ENCODE measurements at places on chromosomes 3 and 15. TPM values are rescaled to one million over a fixed set of nuclear protein-coding genes. Genes with fewer than 3 reads are reported as not detected.

The CADPS gene
- total RNA-seq, result 1.1 TPM

The SERINC4 gene
- total RNA-seq, result not detected

The TIMP4 gene
- total RNA-seq, result 6.9 TPM

The PPM1L gene
- total RNA-seq, result 13.5 TPM

The FRG2C gene
- total RNA-seq, result not detected

The TRH gene
- not detected for total RNA-seq

The ACAN gene
- 0.06 TPM for total RNA-seq

The EXD1 gene
- total RNA-seq, result not detected

The TPRG1 gene
- total RNA-seq, result 22.3 TPM

The SST gene
- total RNA-seq, result not detected

The MAGEF1 gene
- total RNA-seq, result 30.3 TPM

The CYP1A2 gene
- 0.32 TPM for total RNA-seq

DNA sequence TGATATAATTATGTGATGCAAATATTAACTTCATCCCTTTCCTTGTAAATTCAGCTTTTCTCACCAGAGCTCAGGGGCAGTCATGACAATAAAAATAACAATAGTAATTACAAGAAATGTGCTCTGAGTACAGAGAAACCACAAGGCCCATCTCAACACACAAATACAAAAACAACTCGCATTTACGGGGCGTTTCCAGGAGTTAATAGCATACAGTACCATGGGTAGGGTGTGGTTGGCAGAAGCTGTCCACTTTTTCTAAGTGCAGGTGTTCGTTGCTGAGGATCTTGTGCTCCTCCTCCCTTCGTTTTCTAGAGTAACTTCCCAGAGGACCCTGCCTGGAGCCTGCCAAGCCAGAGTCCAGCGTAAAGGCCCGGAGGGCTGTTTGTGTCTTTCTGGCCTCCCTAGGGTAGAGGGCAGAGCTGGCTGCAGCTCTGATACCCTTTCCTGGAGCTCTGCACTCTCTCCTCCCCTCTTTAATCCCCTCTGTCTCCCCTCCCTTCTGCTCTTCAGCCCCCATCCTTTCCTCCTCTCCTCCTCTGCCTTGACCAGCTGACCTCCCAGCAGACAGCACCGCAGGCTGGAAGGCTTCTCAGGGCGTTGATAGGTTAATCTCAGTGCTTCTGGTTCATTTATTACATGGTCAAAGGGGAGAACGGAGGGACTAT is 11.4 kb downstream of the SEMA3G start:
- peaks cover 22% of the 10 kb centered on the region for H3K4me1 ChIP-seq
- H3K27me3 ChIP-seq, result no peaks in the 10 kb centered on the region
- peak; percentile 23 for DNase-seq
- H3K4me3 ChIP-seq, result no peak overlapping the region

GRCh38 chr3:74537164-74537563 is 77.3 kb downstream of the CNTN3 start:
- no peaks in the 10 kb centered on the region for H3K36me3 ChIP-seq
- no peaks in the 10 kb centered on the region for H3K27me3 ChIP-seq
- no peak overlapping the region for H3K4me3 ChIP-seq
- no peak overlapping the region for H3K27ac ChIP-seq
- DNase-seq, result no peak
- H3K4me1 ChIP-seq, result no peaks in the 10 kb centered on the region

GRCh38 chr15:69573815-69574475 is 121.3 kb downstream of the RPLP1 start:
- no peaks in the 10 kb centered on the region for H3K36me3 ChIP-seq
- H3K27ac ChIP-seq, result no peak overlapping the region
- no peak for DNase-seq
- H3K4me3 ChIP-seq, result no peak overlapping the region
- H3K4me1 ChIP-seq, result peaks cover 1% of the 10 kb centered on the region

DNA sequence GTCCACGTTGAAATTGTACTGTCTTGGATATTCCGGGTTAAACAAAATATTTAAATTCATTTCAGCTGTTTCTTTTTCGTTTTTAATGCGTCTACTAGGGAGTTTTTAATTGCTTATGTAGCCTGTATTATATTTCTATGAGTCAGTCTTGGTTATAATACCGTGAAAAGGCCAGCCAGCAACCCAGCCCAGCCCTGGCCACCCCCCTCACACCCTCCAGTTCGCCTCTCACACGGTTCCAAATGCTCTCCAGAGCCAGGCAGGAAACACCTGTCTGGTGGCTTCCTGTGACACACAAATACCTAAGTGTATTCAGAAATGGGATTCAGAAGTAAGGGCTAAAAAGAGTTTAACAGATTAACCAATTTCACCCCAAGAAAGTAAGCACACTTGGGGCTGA is 4.4 kb downstream of the SH3BP5 start:
- peak overlapping the region; percentile 48 for H3K27ac ChIP-seq
- peaks cover 49% of the 10 kb centered on the region for H3K4me1 ChIP-seq
- H3K36me3 ChIP-seq, result peaks cover 11% of the 10 kb centered on the region
- DNase-seq, result no peak
- H3K4me3 ChIP-seq, result peak overlapping the region; percentile 0

- no peak overlapping the region for H3K27ac ChIP-seq
- no peak overlapping the region for H3K4me3 ChIP-seq
- DNase-seq, result no peak
These were observed 6.4 kb upstream of the ITGB5 start for GRCh38 chr3:124893526-124893925.

- H3K4me3 ChIP-seq, result no peak overlapping the region
- H3K4me1 ChIP-seq, result no peaks in the 10 kb centered on the region
- no peak overlapping the region for H3K27ac ChIP-seq
- no peaks in the 10 kb centered on the region for H3K27me3 ChIP-seq
- no peak for DNase-seq
These were observed 391.5 kb downstream of the RAP2B start for GRCh38 chr3:153553605-153553945.

- H3K27me3 ChIP-seq, result no peaks in the 10 kb centered on the region
- no peaks in the 10 kb centered on the region for H3K4me1 ChIP-seq
- H3K27ac ChIP-seq, result no peak overlapping the region
- no peaks in the 10 kb centered on the region for H3K36me3 ChIP-seq
- DNase-seq, result no peak
These were observed 174.1 kb upstream of the MCTP2 start for GRCh38 chr15:94057305-94057704.

DNA sequence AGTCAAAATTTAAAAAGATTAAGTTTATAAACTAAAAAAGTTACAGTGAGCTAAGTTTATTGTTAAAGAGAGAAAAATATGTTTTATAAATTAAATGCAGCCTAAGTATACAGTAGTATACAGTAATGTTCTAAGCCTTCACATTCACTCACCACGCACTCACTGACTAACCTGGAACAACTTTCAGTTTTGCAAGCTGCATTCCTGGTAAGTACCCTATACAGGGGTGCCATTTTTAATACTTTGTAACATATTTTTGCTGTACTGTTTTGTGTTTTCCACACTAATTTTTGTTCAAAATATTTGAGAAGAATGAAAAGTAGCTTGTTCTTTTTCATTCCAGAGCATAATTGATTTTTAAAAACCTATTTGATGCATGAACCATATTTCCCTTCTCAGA is 524.9 kb downstream of the RBMS3 start:
- H3K4me3 ChIP-seq, result no peak overlapping the region
- H3K27ac ChIP-seq, result no peak overlapping the region
- no peak for DNase-seq
- no peaks in the 10 kb centered on the region for H3K36me3 ChIP-seq

DNA sequence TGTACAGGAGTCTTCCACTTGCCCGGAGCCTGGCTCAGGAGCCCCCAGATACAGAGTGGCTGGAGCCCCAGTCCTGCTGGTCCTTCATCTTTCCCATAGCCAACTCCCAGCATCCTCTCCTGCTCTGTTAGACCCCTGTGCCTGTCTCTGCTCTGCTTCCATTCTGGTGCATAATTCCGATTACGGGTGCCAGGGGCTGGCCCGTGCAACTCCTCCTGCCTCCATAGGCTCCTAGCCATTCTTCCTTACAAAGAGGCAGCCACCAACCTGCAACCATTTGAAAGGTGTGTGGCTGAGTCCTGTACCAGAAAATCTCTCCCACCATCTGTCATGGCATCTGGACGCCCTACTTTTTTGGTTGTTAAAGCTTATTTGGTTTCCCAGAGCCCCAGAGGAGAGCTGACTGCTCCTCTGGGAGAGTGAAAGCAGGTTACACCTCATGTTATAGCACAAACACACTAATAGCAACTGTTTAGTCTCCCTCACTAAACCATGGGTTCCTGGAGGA is 5.2 kb upstream of the RAD18 start:
- no peaks in the 10 kb centered on the region for H3K36me3 ChIP-seq
- H3K27ac ChIP-seq, result no peak overlapping the region
- H3K4me1 ChIP-seq, result peaks cover 3% of the 10 kb centered on the region
- DNase-seq, result no peak
- no peak overlapping the region for H3K4me3 ChIP-seq
- H3K27me3 ChIP-seq, result peaks cover 7% of the 10 kb centered on the region

DNA sequence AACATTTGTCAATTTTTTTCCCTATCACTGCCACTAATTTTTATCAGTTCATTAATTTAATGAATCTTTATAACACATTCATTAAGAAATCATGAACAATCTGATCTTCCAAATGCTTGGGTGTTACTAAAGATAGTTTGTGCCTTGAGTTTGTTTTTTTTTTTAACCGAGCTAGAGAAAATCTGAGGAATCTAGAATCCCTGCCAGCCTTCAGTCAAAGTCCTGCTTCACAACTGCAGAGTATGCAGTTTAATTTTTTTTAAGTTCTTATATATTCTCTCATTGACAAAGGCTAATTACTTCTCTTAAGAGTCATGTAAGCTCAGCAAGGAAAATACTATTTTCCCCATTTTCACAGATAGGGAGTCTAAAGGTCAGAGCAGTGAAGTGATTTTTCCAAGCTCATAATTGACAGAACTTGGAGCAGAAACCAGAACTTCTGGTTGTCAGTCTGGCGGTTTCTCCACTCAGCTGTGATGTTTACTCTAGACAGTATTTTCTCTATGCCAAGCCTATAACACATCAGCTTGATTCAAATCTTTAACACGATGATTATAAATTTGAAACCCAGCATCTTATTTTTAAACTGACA is 55.7 kb downstream of the TNIK start:
- H3K4me1 ChIP-seq, result peaks cover 3% of the 10 kb centered on the region
- no peak overlapping the region for H3K27ac ChIP-seq
- H3K4me3 ChIP-seq, result no peak overlapping the region
- no peak for DNase-seq

DNA sequence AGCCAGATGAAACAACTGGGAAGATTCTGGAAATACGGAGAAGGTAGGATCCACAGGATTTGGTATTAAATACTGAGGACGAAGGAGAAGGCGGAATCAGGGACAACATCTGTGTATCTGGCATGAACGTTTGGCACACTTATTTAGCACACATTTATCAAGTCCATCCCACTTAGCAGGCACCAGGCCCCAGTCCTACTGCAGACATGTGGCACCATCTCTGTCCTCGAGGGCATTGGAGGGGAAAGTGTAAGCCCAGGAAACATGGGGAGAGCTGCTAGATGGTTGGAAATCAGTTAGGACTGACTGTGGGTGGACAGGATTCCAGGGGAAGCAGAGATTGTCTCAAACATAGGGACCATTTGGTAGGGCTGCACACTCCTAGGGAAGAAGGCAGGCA is 29.0 kb upstream of the LCTL start:
- DNase-seq, result no peak
- no peak overlapping the region for H3K4me3 ChIP-seq
- H3K27me3 ChIP-seq, result no peaks in the 10 kb centered on the region
- no peaks in the 10 kb centered on the region for H3K36me3 ChIP-seq
- no peak overlapping the region for H3K27ac ChIP-seq

DNA sequence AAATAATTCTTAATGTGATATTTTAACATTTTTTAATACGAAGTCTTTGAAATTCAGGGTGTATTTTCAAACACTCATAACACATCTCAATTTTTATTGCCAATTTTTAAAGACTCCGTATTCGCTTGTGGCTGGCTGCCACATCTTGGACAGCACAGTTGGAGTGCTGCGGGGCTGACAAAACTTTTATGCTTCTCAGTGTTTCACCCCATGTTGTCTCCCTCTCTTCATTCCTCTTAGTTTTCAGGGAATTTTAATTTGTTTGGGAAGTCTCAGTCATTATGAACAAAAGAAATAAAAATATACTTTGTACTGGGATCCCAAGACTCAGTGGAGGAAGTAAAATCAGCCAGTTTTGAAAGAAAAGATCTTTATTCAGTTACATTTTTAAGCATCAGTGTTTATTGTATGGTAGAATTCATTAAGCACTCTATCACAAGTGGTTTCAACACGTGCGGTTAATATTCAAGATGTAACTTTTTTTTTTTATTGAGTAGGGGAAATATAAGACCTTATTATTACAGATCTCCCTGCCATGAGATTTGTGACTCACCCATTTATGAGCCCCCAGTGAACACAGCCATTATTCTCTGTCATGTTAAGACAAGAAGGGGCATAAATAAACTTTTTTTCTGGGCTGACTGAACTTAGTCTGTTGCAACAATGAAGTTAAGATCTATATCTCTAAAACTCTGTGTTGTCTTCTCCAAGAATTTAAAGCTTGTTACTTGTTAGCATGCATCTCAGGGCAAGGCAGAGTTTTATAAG is 26.8 kb downstream of the KAT2B start:
- peaks cover 5% of the 10 kb centered on the region for H3K4me1 ChIP-seq
- no peaks in the 10 kb centered on the region for H3K27me3 ChIP-seq
- DNase-seq, result no peak

GRCh38 chr15:88647351-88648105 is 8.7 kb downstream of the ISG20 start:
- H3K4me3 ChIP-seq, result no peak overlapping the region
- no peaks in the 10 kb centered on the region for H3K27me3 ChIP-seq

GRCh38 chr3:37324850-37325321 is 150.5 kb upstream of the LRRFIP2 start:
- H3K27me3 ChIP-seq, result no peaks in the 10 kb centered on the region
- H3K36me3 ChIP-seq, result peaks cover 58% of the 10 kb centered on the region
- DNase-seq, result no peak

GRCh38 chr15:80923668-80924067 is 66.0 kb downstream of the MESD start:
- no peak overlapping the region for H3K27ac ChIP-seq
- no peak overlapping the region for H3K4me3 ChIP-seq
- DNase-seq, result no peak
- H3K36me3 ChIP-seq, result peaks cover 22% of the 10 kb centered on the region

- DNase-seq, result no peak
- H3K4me1 ChIP-seq, result no peaks in the 10 kb centered on the region
- no peaks in the 10 kb centered on the region for H3K36me3 ChIP-seq
- no peak overlapping the region for H3K27ac ChIP-seq
- no peaks in the 10 kb centered on the region for H3K27me3 ChIP-seq
- no peak overlapping the region for H3K4me3 ChIP-seq
These were observed 8.8 kb upstream of the NPHP3 start for GRCh38 chr3:132730891-132731580.

DNA sequence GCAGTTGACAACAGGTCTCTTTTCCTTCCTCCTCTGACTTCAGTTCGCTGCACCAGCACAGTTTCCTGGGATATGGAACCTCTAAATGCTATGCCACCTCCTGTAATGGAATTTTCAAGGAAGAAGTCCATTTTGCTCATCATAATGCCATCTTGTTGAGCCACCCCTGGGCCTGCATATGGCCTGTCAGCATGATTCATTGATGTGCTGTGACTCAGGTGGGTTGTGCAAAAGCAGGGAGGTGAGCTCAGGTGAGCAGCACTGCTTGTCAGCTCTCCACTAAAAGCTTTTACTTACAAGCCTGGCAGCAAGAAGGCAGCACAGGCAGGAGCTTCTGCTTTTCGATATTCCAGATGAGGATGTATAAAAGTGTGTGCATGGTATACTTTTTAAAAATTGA is 247.1 kb upstream of the LMCD1 start:
- no peaks in the 10 kb centered on the region for H3K4me1 ChIP-seq
- no peak for DNase-seq
- H3K27ac ChIP-seq, result no peak overlapping the region
- H3K4me3 ChIP-seq, result no peak overlapping the region

- no peak overlapping the region for H3K27ac ChIP-seq
- H3K4me3 ChIP-seq, result no peak overlapping the region
- no peaks in the 10 kb centered on the region for H3K4me1 ChIP-seq
- H3K36me3 ChIP-seq, result peaks cover 3% of the 10 kb centered on the region
- no peaks in the 10 kb centered on the region for H3K27me3 ChIP-seq
- DNase-seq, result no peak
These were observed 85.9 kb downstream of the FEZF2 start for GRCh38 chr3:62287392-62287927.
